ENCODE measurements at places on chromosomes 2 and 18. TPM values are rescaled to one million over a fixed set of nuclear protein-coding genes. Genes with fewer than 3 reads are reported as not detected.

- no peak for DNase-seq
These were observed 116.2 kb downstream of the RIF1 start for GRCh38 chr2:151525821-151526373.

- DNase-seq: no peak
These were observed 4.9 kb upstream of the IMP4 start for GRCh38 chr2:130337735-130338325.

- DNase-seq: no peak
These were observed 8.5 kb downstream of the RFX8 start for GRCh38 chr2:101466426-101466825.

DNA sequence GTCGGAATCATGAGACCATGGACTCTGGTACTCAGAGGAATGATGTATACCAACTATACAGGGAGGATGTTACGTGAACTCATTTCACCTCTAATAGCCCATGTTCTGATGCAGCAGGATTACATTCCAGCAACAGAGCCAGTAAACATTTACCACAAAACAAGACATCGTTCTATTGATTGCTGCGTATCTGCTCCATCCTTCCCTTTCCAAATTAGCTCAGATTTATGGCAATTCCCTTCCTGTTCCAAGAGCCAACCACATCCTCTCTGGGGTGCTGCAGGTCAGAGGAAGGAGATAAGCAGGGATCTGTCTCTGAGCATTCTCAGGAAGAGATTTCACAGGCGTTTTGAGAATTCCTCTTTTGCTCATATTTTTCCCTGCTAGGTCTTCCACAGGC, 98.3 kb downstream of the KLF7 start:
- DNase-seq: no peak

The CNDP1 gene
- total RNA-seq: 0.53 TPM

The EMILIN1 gene
- 7.9 TPM for total RNA-seq

The SLC14A1 gene
- total RNA-seq: 1.7 TPM

Measured in Peyer's patch (tissue), 4 donors.